ENCODE measurements at places on chromosomes 1 and 21. TPM values are rescaled to one million over a fixed set of nuclear protein-coding genes. Genes with fewer than 3 reads are reported as not detected.
A peak's percentile ranks its signal among the peaks of the same experiment; 100 is the strongest.

- H3K27me3 ChIP-seq: no peaks in the 10 kb centered on the region
- no peak for DNase-seq
- H3K4me3 ChIP-seq: no peak overlapping the region
Observed at GRCh38 chr1:112686417-112686816, 12.0 kb downstream of the MOV10 start.

DNA sequence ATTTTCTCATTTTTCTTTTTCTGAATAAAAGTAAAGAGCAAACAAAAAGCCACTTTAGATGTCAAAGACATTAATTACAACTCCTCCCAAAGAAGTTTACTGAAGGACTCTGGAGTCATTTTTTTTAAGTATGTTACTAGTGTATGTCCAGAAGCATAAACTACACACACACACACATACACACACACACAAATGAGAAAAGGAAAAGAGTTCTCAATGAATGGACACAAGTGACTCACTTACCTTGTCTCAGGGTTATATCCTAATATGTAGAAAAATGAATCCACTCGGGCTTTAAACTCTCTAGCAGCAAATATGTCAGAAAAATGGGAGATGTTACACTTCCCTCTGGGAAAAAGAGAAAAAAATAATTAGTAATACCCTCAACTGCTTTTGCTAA is 223.1 kb downstream of the SLC45A1 start:
- no peak overlapping the region for H3K4me3 ChIP-seq
- no peak overlapping the region for H3K27ac ChIP-seq
- H3K36me3 ChIP-seq: no peaks in the 10 kb centered on the region
- no peaks in the 10 kb centered on the region for H3K27me3 ChIP-seq
- H3K4me1 ChIP-seq: peaks cover 6% of the 10 kb centered on the region
- no peak for DNase-seq

DNA sequence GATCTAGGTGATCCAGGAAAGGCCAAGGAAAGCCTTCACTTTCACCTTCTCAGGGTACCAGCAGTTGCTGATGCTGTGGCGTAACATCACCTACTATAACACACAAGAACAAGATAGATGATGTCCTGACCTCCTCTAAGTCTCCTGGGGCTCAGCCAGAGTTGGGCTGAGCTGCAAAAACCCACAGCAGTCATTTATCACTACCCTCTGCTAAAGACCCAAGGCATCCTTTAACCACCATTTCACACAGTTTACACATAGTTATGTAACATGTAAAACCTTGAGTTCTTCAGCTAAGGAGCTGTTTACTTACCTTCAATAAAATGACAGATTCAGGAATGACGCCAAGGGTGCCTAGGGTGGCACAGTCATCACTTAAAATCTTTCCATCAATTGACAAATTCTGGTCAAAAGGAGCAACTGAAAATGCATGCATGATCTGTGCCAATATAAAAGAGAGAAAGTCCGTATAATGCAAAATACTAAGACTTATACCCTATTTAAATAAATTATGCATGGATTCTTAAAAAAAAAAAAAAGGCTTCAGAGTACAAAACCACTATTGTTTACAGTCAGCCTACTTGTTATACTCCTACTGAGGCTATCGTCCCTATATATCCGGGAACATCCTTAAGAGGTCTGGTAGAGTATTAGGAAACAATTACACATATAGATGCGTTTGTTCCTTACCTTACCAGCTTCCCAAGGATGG is 20.7 kb upstream of the RAP1GAP start:
- no peaks in the 10 kb centered on the region for H3K36me3 ChIP-seq
- no peaks in the 10 kb centered on the region for H3K4me1 ChIP-seq
- H3K27me3 ChIP-seq: no peaks in the 10 kb centered on the region

DNA sequence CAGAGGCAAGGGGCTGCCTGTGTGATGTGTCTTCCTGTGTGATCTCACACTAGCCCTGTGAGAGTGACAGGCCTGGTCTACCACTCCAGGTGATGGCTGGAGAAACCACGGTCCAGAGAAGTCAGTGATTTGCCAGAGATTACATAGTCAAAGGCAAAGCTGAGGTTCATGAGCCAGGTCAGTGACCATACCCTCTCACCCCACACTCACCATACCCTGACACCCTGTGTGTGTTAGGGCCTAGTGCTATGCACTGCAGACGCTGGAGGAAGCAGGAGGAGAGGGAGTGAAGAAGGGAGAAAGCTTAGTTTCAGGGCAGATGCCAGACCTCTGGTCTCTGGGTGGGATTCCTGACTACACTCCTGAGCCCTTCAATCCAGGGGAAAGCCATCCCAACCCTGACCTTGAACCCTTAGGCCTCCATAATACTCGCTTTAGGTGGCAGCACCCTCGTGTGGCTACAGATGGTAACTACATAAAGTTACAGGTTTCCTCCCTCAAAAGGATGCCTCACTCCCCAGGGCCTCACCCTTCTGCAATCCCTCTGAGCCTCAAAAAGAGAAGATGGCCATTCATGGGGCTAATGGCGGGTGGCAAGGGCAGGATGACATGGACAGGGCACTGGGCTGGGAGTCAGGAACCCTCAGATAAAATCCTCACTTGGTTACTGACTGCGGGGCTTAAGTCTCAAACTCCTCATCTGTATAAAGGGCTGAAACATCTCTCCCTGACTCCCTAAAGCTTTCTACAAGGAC is 20.8 kb upstream of the SDC3 start:
- peak; percentile 46 for DNase-seq
- peaks cover 2% of the 10 kb centered on the region for H3K4me1 ChIP-seq
- H3K4me3 ChIP-seq: no peak overlapping the region
- no peaks in the 10 kb centered on the region for H3K27me3 ChIP-seq
- no peak overlapping the region for H3K27ac ChIP-seq

The LCE1F gene
- total RNA-seq: not detected
